ENCODE measurements at places on chromosomes 7 and 10.

DNA sequence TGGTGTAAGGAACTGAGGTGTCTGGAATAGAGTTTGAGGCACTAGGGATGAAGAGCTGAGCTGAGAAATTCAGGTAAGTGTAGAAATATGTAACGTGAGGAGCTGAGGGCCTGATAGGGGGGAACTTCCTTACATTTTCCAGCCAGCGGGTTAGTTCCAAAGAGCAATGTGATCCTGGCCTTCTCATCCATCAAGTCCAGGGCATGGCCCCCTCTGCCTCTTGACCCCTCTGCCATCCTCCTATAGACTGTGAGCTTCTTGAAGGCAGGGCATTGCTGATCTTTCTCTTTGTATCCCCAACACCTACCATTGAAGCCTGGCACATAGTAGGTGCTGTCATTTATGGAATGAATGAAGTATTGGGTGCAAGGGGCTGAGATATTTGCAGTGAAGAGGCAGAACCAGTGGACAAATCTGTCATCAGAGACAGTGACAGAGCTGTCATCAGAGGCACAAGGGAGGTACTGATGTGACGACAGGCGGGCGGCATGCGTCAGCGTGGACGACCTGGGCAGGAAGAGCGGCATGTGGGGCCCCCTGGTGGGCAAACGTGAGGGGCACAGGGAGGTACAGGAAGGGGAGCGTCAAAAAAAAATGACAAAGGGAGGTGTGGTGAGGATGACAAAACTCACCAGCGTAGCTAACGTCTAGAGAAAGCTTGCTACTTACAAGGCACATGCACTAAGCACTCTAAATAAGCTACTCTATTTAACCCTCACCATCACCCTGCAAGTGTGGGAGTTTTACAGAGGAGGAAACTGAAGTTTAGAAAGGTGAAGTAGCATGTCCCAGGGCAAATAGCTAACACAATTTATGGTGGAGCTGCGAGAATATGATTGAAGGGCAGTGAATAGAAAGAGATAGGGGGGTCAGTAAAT lies 5.2 kb upstream of the CAMK2G start:
- peak; percentile 53 for DNase-seq

GRCh38 chr7:144487901-144488300 lies 84.4 kb upstream of the NOBOX start:
- DNase-seq = no peak

DNA sequence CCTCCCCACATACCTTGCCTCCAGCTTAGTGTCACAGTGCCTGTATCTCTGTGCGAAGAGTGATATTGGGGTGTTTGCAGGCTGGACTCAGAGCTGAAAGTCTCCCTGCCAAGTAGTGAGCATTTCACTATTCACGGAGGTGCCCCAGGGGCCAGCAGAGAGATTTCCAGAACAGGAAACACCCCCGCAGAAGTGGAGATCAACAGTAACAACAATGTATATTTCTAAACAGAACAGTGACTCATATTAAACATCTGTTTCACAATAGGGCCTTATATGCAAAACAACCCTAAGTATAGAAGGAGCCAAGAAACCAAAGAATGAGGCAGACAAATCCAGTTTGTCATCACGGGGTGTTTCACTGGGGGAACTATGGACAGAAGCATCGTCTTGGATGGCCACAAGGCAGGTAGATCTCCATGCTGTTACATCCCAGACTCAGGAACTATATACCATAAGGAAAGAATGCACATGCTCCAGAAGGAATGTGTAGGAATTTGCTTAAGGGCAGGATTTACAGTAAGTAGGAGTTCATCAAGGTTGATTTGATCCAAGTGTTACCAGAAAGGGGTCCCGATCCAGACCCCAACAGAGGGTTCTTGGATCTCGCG lies 29.3 kb upstream of the CCL24 start:
- no peak for DNase-seq

DNA sequence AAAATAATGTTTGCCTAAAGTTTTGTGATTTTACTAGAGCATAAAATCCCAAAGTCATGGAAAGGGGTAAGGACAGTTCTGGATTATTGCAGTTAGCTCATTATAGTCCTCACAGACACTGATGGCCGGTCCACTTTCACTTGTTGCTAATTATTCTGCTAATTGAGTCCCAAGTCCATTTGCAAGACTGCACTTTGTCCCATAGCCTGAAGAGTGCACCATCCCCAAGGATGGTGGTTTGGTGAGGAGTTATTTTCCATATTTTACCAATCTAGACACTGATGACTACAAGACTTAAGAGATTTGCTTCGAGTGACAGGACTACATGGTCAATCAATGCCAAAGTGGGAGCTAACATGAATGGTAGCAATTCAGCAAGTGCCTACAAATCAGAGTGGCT lies 181.8 kb upstream of the CACNA2D1 start:
- no peak for DNase-seq

GRCh38 chr7:5694912-5695726 lies 86.3 kb downstream of the RNF216 start:
- no peak for DNase-seq

DNA sequence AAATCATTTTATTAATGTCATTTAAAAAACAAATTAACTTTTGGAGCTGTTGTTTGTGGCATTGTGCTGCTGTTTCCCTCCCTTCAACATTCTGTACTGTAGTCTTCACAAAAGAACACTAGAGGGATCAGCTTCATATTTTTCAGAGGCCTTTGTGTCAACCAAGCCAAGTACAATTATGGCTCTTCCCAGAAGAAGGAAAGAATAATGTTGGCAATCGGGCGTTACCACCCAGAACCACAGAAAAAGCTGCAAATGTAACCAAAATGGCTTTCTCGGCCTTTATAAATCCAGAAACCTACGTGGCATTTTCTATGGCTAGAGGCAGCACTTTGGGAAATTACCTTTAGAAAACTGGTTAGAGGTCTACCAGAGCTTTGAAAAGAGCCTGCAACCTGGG lies 98.8 kb upstream of the COL1A2 start:
- DNase-seq = peak; percentile 63

DNA sequence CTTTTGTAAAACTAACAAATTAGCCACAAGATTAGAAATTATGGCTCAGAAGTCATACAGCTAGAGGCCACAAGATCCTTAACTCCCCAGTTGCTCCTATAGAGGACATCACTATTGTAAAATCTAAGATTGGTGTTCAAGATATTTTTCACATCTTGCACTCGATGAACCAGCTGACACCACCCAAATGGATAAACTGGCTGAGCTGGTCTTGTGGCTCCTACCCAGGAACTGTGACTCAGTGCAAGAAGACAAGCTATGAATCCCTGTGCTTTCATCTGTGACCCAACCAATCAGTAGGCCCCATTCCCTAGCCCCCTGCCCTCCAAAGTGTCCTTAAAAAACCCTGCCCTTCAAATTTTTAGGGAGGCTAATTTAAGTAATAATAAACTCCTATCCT lies 27.9 kb upstream of the R3HCC1L start:
- DNase-seq = no peak

GRCh38 chr7:29486191-29486700 lies 77.4 kb upstream of the PRR15 start:
- no peak for DNase-seq

GRCh38 chr10:27743877-27744801 lies 1.5 kb downstream of the MKX start:
- no peak for DNase-seq

DNA sequence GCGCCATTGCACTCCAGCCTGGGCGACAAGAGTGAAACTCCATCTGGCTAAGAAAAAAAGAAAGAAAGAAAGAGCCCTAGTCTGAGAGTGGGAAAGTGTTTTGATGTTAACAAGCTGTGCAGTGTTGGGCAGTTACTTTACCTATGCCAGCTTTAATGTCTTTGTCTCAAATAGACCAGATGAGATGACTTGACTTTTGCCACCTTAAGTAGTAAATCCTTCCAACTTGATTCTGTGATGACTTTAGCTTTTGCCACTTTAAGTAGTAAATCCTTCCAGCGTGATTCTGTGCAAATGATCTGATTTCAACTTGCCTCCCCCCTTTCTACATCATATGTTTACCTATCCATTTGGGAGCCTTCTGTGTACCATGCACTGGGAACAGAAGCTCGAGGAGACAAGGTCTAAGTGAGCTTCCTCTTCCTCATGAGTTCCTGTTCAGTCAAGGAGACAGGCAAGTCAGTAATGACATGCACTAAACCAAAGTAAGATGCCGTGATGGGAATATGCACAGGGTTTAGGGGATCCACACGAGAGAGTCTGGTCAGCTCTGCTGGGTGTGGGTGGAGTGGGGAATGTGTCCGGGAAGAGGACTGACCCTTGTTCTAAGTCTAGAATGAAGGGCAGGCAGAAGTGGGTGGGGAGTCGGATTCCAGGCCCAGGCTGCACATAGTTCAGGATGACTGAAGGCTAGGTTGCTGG lies 17.2 kb downstream of the INPP5F start:
- no peak for DNase-seq

Measured in NCI-H1092 (cell line).